ENCODE measurements at places on chromosomes 5 and 9. TPM values are rescaled to one million over a fixed set of nuclear protein-coding genes. Genes with fewer than 3 reads are reported as not detected.

Gene NME5
- not detected for total RNA-seq

Gene HMCN2
- not detected for total RNA-seq

Gene MRPL36
- total RNA-seq = 47.1 TPM

Gene SLC25A2
- 0.99 TPM for total RNA-seq

Gene PTGDS
- total RNA-seq = 1.3 TPM

Gene IFNA21
- not detected for total RNA-seq

Gene ZNF483
- total RNA-seq = 7.8 TPM

Gene SHOC1
- not detected for total RNA-seq

Gene DNAI1
- total RNA-seq = not detected

DNA sequence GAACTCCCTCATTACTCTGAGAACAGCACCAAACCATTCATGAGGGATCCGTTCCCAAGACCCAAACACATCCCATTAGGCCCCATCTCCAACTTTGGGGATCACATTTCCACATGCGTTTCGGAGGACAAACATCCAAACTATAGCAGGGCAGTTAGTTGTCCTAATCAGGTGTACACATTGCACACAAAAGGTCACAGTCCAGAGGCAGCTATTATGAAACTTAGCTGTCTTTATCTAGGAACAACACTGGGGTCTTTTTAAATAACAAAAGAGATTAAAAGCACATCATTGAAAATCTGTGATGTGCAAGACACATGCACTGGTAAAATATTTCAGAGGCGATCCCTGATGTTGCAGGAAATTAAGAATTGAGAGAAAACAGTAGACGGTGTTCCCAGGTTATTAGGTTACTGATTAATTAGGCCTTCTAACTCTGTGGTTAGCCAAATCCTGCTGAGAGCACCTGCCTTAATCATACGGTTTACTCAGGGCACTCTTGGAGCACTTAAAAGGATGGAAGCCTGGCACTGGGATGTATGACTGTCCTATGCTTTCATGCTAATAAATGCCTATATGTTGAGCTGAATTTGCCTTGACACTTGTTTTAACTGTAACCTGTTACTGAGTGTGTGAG lies 1574.5 kb upstream of the WWC1 start:
- DNase-seq = no peak
- no peak overlapping the region for H3K4me3 ChIP-seq
- H3K36me3 ChIP-seq = no peaks in the 10 kb centered on the region
- H3K4me1 ChIP-seq = no peaks in the 10 kb centered on the region
- no peaks in the 10 kb centered on the region for H3K27me3 ChIP-seq

DNA sequence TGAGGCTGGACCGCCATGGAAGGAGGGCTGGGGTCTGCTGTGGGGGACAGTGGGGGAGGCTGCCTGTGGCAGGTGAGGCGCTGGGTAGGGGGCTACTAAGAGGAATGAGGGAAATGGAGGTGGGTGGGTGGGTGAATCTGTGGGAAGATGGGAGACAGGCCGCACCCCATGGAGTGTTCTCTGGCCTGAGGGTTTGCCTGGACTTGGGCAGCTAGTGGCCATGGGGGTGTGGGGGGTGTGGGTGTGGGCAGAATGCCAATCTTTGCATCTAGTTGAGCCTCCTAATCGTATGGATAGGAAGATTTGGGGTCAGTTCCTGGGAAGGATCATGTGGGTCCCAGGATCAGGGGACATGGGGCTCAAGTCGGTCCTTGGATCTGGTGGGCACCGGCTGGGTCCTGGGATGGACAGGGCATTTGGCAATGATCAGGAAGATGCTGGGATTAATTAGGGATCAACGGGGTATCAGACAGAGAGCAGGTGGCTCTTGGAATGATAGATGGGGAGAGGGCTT lies 518 bp downstream of the ZDHHC12 start:
- H3K4me1 ChIP-seq = peaks cover 32% of the 10 kb centered on the region
- DNase-seq = no peak
- no peaks in the 10 kb centered on the region for H3K27me3 ChIP-seq
- peak overlapping the region; percentile 91 for H3K4me3 ChIP-seq
- H3K36me3 ChIP-seq = no peaks in the 10 kb centered on the region
- peak overlapping the region; percentile 89 for H3K27ac ChIP-seq

GRCh38 chr5:114116981-114117380 lies 244.9 kb upstream of the KCNN2 start:
- no peaks in the 10 kb centered on the region for H3K36me3 ChIP-seq
- H3K4me3 ChIP-seq = no peak overlapping the region
- no peaks in the 10 kb centered on the region for H3K27me3 ChIP-seq
- no peak overlapping the region for H3K27ac ChIP-seq
- H3K4me1 ChIP-seq = no peaks in the 10 kb centered on the region

GRCh38 chr5:33883482-33883881 lies 8.3 kb downstream of the ADAMTS12 start:
- peaks cover 7% of the 10 kb centered on the region for H3K27me3 ChIP-seq
- H3K27ac ChIP-seq = no peak overlapping the region
- H3K4me1 ChIP-seq = no peaks in the 10 kb centered on the region
- DNase-seq = no peak
- no peaks in the 10 kb centered on the region for H3K36me3 ChIP-seq
- no peak overlapping the region for H3K4me3 ChIP-seq

GRCh38 chr5:154646745-154647113 lies 108.4 kb upstream of the LARP1 start:
- DNase-seq = no peak

GRCh38 chr5:124410539-124411488 lies 335.6 kb downstream of the ZNF608 start:
- no peak for DNase-seq
- H3K4me1 ChIP-seq = no peaks in the 10 kb centered on the region
- H3K36me3 ChIP-seq = no peaks in the 10 kb centered on the region

DNA sequence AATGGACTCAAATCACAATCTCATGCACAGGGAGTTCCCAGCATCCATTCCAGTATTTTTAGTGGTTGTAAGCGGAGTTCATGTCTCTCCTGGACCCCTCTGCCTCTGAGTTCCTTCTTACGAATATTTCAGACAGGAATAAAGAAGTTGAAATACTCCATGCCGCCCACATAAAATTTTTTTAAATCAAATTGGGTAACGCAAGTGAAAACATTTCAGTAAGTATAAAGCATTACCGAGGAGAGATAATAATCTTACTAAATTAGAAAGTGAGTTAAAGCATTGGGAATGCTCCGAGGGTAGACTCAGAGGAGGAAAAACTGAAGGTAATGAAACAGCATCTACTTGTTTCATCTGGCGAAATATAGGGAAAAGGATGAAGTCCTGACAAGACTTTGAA lies 317.6 kb downstream of the ARRDC3 start:
- DNase-seq = no peak
- H3K27me3 ChIP-seq = peaks cover 8% of the 10 kb centered on the region
- H3K4me1 ChIP-seq = peaks cover 7% of the 10 kb centered on the region
- H3K27ac ChIP-seq = no peak overlapping the region
- H3K36me3 ChIP-seq = no peaks in the 10 kb centered on the region

DNA sequence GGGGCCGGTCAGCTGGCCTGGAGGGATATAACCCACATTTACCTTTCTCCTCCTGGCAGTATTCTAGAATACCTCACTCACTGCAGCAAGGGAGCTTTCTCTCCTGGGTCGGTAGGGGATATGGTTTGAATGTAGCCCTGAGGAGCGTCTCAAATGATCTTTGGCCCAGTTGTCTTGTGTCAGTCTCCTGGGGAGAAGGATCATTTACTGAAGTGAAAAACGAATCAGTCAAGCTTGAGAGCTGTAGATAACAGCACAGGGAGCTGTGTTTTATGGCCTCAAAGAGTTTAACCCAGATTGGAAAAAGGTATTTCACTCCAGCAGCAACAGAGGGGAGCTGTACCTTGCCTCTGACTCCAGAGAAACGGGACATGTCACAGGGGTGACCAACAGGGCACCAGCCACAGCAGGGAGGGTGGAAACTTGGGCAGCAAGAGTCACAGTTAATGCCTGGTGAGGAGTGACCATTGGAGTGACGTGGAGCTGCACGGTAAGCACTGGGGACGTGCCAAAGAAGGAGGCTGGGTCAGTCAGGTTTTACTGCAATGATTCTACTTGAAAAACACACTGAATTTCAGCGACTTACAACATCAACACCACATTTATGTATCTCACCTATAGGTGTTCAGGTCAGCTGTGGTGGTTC lies 29.8 kb upstream of the ZFR start:
- H3K27me3 ChIP-seq = peaks cover 3% of the 10 kb centered on the region
- no peaks in the 10 kb centered on the region for H3K4me1 ChIP-seq
- no peaks in the 10 kb centered on the region for H3K36me3 ChIP-seq
- DNase-seq = no peak
- H3K27ac ChIP-seq = no peak overlapping the region
- H3K4me3 ChIP-seq = no peak overlapping the region

DNA sequence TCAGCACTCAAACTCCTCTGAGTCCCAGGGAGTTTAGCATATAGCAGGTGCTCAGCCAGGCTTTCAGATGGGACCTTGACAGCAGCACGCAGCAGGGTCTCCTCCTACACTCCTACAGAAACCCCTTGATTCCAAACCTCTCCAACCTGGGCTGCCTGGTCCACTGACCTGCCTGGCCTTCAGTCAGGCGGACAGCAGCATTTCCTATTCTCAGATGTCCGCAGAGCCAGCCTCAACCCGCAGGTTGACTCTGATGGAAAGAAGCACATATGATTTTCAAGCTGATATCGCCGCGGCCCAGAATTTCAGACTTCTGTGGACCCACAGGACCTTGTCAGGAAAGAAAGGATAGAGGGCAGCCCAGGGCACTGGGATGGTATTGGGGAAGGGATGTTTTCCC lies 5.3 kb upstream of the SLC25A48 start:
- H3K27me3 ChIP-seq = peaks cover 3% of the 10 kb centered on the region
- H3K4me3 ChIP-seq = no peak overlapping the region
- H3K36me3 ChIP-seq = no peaks in the 10 kb centered on the region
- no peak overlapping the region for H3K27ac ChIP-seq

DNA sequence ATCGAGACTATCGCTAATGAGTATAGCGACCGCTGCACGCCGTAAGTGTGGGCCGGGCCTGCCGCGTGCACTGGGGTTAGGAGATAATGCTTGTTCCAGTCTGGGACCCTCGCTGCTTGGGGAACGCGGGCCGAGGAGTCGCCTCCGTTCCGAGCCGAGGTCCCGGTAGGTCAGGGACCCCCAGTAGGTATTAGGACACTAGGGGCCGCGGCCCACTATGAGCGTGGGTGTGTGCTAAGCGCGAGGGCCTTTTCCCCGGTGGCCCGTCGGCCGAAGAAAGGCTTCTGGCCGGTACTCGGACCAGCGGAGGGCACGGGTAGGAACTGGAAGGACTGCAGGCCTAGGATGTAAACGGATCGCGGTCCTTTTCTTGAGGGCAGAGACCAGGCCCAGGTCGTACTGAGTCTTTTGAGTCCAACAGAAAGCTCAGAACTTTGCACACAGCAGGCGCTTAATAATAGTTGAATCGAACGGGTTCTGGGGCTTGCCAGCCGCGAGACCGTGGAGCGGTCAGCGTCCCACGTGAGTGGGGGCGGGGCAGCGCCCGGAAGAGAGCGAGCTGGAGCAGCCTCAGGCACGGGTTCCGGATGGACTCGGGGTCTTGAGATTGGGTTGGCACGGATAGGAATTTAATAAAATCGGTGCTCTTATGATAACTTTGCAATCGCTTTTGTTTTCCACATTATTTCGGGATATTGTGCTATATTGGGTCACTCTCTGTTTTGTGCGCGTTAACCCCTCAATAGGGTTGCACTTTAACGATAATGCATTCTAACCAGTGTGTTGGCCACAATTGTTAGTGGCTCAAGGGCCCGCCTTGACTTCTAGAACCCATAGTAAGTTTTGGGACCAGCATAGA lies 733 bp downstream of the HSPA4 start:
- H3K27me3 ChIP-seq = no peaks in the 10 kb centered on the region

GRCh38 chr5:88281322-88281721 lies 12.7 kb upstream of the TMEM161B start:
- no peak for DNase-seq
- no peak overlapping the region for H3K4me3 ChIP-seq
- H3K27me3 ChIP-seq = no peaks in the 10 kb centered on the region

GRCh38 chr9:122370303-122370702 lies 521 bp upstream of the PTGS1 start:
- peak overlapping the region; percentile 51 for H3K27ac ChIP-seq
- peaks cover 17% of the 10 kb centered on the region for H3K27me3 ChIP-seq
- peak overlapping the region; percentile 83 for H3K4me3 ChIP-seq
- no peak for DNase-seq

- no peaks in the 10 kb centered on the region for H3K4me1 ChIP-seq
- H3K4me3 ChIP-seq = no peak overlapping the region
- peaks cover 4% of the 10 kb centered on the region for H3K27me3 ChIP-seq
- no peak overlapping the region for H3K27ac ChIP-seq
Measured at GRCh38 chr5:61755726-61756222, 423.7 kb downstream of the ZSWIM6 start.

GRCh38 chr5:21654556-21654955 lies 1198.6 kb downstream of the CDH12 start:
- no peaks in the 10 kb centered on the region for H3K27me3 ChIP-seq
- no peaks in the 10 kb centered on the region for H3K4me1 ChIP-seq
- no peaks in the 10 kb centered on the region for H3K36me3 ChIP-seq
- no peak overlapping the region for H3K27ac ChIP-seq
- no peak for DNase-seq
- no peak overlapping the region for H3K4me3 ChIP-seq

GRCh38 chr5:143870871-143871632 lies 59.1 kb downstream of the HMHB1 start:
- H3K27me3 ChIP-seq = peaks cover 6% of the 10 kb centered on the region
- H3K4me1 ChIP-seq = no peaks in the 10 kb centered on the region
- no peak for DNase-seq
- H3K4me3 ChIP-seq = no peak overlapping the region
- H3K36me3 ChIP-seq = peaks cover 2% of the 10 kb centered on the region
- H3K27ac ChIP-seq = no peak overlapping the region

DNA sequence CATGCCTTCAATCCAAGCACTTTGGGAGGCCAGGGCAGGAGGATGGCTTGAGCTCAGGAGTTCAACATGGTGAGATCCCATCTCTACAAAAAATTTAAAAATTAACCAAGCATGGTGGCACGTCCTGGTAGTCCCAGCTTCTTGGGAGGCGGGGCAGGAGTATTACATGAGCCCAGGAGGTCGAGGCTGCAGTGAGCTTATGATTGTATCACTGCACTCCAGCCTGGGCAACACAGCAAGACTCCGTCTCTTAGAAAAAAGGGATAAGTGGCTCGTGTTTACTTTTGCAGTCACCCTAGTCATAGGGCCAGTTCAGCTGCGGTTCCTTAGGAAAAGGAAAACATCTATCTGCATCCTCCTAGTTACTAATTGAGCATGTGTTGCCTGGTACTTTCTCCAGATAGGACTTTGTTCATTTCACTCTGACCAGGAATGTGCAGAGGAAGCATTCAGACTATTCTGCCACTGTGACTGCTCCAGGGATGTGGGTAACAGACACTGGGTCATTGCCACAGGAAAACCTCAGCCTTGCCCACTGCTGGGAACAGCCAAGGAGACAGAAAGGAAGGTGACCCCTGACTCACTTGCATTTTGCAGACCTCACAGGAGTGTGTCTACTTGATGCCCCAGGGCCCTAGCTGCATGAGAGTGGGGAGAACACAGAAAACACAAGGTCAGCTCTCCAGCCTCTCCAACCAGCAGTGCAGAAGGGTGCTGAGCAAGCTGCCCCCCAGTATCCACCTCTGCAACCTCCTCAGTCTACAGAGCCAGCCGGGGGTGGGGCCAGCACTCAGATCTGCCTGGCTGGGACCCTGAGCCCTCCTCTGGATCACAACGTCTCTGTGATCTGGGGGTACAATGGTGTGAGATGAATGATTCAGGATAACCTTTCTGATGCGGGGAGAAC lies 33.9 kb upstream of the ALDH1B1 start:
- H3K27ac ChIP-seq = no peak overlapping the region
- no peaks in the 10 kb centered on the region for H3K27me3 ChIP-seq
- peaks cover 4% of the 10 kb centered on the region for H3K4me1 ChIP-seq
- DNase-seq = no peak
- no peak overlapping the region for H3K4me3 ChIP-seq
